ENCODE measurements at places on chromosomes 4 and X.

DNA sequence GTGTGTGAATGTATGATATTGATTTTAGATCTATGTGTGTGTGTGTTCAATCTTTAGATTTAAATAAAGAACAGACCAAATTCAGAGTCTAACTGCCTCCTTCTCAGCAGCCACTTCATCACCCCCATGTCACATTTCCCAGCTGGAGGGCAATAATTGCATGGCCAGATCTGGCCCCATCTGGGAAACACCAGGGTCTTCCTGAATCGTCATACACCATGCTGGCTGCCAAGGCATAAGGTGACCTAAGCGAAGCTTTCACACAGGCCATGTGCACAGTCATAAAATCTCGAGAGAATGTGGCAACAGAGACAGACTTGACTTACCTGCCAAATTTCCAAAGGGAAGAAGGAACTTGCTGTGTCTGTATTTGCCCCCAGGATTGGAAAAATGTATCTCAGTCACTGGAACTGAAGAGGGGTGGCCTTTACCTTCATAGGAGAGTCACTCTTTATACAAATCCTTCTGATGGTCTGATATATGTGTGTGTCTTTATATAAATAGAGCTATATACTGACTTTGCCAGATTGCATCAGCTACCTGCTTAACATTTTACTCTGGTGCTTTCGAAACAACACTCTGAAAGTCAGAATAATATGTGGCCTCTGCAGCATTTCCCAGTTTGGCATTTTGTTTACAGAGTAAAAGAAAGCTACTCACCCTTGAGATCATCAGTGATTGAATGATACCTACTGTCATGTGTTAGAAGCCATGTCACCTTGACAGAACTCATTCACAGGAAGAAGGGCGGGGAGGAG lies at the start of gene PLAC1:
Gene PLAC1 (minus strand): TSS at position 470 of the 758 bp plus-strand sequence. CDS start 91,789 bp downstream, outside the sequence.
- DNase-seq, result no peak

GRCh38 chrX:54193085-54193821 lies 10.2 kb upstream of the FAM120C start:
- no peak for DNase-seq

DNA sequence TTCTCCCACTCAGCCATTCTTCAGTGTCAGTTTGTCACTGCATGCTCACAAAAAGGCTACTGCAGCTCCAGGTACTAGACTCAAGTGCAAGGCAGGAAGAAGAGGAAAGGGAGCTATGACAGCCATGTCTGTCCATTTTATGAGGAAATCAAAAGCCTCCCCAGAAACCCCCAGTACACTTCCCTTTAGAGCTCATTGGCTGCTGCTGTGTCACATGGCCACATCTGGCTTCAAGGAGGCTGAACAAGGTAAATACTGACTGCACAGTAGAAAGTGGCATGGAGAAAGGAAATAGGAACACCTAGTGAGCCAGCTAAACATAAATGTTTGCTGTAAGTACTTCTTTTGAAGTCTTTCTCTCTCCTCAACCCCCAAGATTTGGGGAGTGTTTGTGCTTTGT lies 67.2 kb upstream of the FRAS1 start:
- DNase-seq, result no peak

GRCh38 chr4:39975488-39976089 lies 2.1 kb downstream of the PDS5A start:
- no peak for DNase-seq

DNA sequence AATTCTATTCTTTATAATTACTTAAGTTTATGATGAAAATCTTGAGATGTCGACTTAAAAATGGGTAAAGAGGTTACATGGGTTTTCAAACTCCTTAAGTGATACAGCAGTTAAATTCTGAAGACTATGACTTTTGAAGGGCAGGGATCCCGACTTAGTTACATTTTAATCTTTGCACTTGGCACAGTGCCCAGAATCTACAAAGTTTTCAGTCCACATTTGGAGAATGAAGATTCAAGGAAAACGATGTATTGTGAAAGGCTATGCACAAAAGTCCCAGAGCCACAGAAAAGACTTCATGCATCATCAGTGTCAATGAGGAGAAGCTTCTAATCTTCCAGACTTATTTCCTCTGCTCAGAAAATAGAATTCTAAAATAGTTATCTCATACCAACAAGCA lies 36.3 kb upstream of the GRPR start:
- no peak for DNase-seq

All from activated T-helper 1 cell treated with anti-CD3 and anti-CD28 coated beads, Interleukin-2, amount 50 U/mL, for 16 hours (primary cell).